ENCODE measurements at places on chromosomes 4 and X.

DNA sequence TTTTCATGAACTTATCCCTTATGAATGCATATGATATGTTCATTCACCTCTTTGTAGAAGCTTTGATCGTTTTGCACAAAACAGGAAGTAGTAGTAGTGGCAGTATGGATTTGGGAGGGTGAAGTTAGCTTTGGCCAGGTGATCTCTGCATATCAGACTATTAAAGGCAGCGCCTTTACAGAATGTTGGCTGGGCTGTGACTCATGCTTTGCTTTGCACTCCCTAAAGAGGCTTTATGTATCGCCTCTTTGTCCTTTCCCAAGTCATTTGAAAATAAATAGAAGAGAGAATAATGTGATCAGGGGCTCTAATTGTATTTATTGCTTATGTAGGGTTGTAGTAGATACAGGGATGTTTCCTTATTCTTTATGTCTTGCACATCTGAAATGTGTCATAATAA, 50.4 kb downstream of the SHROOM3 start:
- DNase-seq = no peak

- DNase-seq = no peak
Observed at GRCh38 chr4:61223385-61223784, 23.3 kb downstream of the ADGRL3 start.

DNA sequence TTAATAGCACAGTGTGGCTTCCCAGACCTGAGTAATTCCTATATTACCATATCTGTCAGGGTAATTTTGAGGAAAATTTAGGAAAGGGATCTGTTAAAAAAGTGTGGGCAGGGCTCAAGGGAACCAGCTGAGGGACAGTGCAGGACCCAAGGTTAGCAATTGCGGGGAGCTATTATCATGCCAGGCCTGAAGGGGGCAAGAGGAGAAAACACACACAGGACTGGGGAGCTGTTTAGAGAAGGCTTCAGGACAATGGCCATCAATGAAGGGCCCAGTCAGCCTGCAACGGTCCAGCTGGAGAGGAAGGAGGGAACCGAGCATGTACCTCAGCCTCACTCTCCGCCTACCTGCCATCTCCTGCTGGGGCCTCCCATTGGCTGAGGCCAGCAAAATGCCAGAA, 19.0 kb upstream of the NHS start:
- no peak for DNase-seq

DNA sequence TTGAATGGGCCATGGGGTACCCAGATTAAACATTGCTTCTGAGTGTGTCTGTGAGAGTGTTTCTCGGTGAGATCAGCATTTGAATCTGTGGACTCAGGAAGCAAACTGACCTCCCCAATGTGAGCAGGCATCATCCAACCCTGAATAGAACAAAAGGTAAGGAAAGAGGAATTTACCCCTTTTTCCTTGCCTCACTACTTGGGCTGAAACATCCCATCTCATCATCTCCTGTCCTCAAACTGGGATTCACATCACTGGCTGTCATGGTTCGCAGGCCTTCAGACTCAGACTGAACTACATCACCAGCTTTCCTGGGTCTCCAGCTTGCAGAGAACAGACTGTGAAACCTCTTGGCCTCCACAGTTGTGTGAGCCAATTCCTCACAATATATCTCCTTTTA, 47.1 kb downstream of the TEC start:
- no peak for DNase-seq

GRCh38 chr4:103364083-103364482, 165.9 kb upstream of the CENPE start:
- no peak for DNase-seq

DNA sequence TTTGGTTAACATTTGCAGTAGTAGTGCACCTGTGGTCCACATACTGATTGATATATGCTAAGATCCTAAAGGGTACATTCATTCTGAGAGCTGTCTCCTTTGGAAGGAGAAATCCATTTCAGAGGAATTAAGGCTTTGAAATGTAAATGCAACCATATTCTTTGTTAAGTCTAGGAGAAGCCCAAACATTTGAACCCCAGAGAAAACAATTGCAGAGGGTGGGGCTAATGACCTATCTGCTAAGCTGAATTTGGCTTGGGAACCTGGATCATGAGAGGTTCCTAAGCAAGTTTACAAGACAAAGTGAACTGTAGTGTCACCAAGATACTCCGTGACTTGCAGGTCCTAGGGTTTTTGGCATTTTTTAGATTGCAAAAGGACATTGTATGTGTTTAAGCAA, 41.2 kb downstream of the LAS1L start:
- no peak for DNase-seq

GRCh38 chr4:1082215-1083182, 30.9 kb downstream of the RNF212 start:
- DNase-seq = no peak

DNA sequence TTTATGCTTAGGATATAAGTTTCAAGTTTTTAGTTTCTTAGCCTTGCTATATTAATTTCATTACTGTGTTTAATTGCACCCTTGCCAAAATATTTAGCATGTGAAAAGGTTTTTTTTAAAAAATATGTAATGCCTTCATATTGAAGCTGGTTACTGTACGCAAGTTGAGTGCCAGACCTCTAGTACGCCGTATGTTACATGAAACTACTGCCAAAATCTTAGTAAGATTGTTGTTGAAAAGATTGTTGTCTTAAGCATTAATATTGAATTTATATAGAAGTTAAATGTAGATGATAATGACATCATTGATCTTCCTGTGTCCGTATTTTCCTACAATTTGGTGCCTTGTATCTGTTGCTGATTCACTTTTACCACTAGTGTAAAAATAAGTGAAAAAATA, 37.1 kb downstream of the FAM133A start:
- no peak for DNase-seq

GRCh38 chr4:55395218-55395528, 584 bp upstream of the TMEM165 start:
- DNase-seq = no peak
